ENCODE measurements at places on chromosomes 12 and 14.

- peak; percentile 28 for DNase-seq
These were observed at the start of gene KIF5A for GRCh38 chr12:57549909-57550640. Gene KIF5A (plus strand): TSS chr12:57550044. CDS start chr12:57550272, 228 bp downstream.

- DNase-seq = no peak
These were observed 2.6 kb downstream of the PLA2G1B start for GRCh38 chr12:120324841-120325417.

DNA sequence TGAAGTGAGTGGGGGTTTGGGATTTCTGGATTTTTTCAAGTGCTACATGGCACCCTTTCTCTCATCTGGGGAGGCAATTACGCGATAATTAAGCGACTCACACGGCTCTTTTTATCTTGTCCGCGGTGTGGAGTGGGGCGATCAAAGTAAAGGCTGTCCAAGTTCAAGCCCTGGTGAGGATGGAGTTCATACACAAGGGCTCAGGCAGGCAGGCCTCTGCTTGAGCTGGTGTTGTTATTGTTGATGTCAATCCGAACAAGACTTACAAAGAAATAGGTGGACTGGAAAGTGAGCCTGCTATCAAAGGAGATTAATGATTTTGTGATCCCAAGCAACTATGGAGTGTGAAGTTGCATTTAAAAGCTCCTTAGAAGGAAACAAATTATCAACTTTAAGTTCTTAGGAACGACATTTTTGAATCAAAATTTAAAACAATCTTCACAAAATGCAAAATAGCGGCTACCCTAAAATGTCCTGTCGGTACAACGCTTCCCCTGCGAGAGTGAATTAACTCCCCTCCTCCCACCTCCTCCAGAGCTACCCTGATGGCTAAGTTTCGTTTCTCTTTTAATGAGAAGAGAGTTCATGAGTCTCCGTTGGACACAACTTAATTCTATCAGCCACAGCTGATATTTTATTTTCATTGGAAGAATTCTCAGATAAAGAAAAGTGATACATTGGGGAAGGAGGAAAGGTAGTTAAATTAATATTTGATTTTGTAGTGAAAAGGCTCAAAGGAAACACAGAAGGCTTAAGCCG is 5.9 kb downstream of the FOXA1 start:
- DNase-seq = no peak

DNA sequence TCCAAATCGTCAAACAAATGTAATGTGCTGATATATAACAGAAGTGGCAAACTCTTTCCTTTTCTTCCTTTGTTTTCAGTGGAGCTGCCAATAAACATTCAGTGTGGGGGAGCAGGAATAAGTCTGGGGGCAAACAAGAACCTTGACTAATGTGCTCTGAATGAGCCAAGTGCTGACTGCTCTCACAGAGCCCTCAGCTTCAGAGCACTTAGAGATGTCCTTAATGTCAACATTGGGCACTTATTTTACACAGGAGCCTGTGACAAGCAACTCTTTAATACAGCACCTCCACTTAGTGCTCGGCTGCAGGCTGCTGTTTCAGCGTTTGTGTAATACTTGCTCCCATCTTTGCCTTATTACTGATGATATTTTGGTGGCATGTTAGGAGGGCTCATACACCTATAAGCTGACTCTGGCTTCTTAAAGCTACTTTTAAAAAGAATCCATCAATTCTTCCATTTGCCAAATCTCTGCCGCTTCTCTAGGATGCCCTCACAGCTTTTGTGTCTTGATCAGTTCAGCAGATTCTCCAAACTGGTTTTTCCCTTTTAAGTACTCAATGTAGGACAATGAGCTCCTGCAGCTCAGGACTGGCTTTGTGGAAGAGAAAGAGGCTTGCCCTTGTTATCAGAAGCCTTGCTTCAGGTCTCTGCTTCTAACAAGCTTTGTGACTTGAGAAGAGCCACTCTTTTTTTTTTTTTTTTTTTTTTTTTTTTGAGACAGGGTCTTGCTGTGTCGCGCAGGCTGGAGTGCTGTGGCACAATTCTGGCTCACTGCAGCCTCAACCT is 206.6 kb downstream of the MON2 start:
- DNase-seq = no peak

- DNase-seq = no peak
These were observed 248.8 kb downstream of the APAF1 start for GRCh38 chr12:98893675-98894411.

- DNase-seq = no peak
These were observed 3.7 kb downstream of the ABHD12B start for GRCh38 chr14:50875359-50876070.

DNA sequence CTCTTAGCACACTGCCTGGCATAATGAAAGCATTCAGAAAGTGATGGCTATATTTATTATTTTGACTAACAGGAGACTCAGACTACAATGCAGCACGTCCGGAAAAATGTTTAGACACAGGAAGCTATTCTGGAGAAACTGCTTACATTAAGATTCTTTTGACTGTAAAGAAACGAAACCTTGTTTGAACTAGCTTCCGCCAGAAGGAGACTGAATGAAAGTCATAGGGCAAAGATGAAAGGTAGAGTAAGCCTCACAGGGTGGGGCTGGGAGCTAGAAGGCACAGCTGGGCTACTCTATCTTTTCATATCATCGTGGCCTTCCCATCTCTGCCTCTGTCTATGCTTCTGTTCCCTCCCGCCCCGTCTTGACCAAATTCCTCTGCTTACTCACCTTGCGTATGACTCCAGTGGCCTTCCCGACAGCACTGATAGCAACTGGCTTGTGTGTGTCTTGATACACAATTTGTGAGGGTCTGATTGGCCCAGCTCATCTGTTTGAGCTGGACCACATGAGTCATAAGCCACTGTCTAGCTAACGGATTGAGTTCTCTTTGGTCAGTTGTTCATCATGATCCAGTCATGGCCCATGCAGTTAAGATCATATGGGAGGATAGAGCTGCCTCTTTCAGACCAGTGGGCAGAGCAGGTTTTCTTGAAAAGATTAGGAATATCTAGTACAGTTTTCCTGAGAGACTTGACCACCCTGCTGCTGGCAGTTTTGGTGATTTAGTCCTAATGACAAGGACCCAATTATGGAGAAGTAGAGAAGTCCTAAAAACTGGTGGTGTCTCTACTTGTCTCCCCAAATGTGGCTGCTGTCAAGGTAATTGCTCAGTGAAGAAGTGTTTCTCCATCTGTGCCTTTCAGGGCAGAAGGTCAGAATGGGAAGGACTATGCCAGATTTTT is 151.5 kb upstream of the SLC38A2 start:
- DNase-seq = peak; percentile 72

- no peak for DNase-seq
These were observed 13.4 kb downstream of the NCAPD2 start for GRCh38 chr12:6507102-6507998.

GRCh38 chr14:98889836-98890185 is 382.2 kb downstream of the BCL11B start:
- no peak for DNase-seq

- DNase-seq = no peak
These were observed 451.3 kb downstream of the FOXG1 start for GRCh38 chr14:29217813-29218450.

- DNase-seq = no peak
These were observed 77.9 kb upstream of the RFLNA start for GRCh38 chr12:124216966-124217365.

- DNase-seq = no peak
These were observed 84.0 kb downstream of the ACTN1 start for GRCh38 chr14:68894802-68895703.

DNA sequence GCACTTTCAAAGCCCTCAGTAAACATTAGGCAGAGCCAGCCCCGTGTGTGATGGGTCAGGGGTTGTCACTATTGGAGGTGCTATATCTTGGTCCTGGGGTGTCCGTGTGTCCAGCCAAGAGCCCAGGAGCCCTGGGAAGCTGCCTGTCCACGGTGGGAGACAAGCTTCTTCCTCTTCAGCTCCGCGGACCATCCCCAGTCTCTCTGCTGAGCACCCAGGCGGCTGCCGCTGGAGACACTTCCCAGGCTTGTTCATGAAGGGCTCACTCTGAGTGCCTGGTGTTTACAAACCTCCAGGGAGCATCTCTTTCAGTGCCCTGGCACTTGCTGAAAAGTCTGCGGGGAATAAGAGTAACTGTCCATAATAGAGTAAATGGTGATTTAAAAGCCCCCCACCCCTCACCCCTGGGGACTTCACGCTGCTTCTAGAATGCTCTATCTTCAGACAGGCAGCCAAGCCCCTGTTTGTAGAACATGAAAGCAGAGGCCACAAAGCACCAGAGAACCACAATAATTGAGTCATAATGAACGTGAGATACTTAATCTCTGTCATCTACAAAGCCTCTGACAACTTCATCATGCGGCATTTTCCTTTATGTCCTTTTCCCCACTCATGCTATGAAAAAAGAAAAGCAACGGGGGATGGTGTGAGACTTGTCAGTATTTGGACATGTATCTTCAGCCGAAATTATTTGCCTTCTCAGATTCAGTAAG is 178.6 kb downstream of the TMEM132C start:
- no peak for DNase-seq

DNA sequence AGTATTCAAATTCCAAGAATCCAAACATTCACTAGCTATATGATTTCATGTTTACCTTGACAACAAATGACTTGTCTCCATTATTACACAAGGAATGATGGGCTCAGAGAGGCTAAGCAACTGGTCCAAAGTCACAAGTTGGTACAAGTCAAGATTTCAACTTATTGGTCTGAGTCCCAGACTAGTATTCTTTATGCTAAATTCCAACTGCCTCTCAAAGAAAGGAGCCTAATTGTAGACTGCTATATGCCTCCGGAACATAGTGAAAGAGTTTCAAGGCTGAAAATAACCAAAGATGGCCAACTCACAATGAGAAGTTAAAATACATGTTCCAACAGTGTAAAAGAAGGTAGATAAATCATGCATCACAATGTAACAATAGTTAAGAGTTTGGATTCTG is 7.5 kb downstream of the BTG1 start:
- DNase-seq = no peak

DNA sequence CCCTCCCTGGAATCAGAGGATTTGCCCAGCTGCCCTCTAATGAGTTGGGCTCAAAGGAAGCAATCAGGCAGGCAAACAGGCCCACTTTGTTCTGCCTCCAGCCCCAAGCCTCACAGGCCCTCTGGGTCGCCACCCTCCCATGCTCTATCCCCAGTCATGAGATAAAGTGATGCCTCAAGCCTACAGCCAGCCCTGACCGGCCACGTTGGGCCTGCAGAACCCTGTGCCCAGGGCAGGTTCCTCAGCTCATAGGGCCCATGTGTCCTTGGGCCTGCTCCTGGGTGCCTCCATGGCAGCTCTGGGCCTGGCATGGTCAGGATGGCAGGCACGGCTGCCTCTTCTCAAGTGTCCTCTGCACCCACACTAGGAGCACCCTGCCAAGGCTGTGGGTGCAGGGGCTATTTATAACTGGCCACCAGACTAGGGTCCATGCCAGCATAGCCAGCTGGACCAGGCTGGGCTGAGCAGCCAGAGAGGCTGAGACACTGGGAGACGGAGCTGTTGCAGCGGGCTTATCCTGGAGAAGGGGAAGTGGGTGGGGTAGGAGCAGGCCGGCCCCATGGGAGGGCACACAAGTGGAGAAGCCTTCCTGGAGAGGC is 20.2 kb downstream of the HDAC7 start:
- peak; percentile 46 for DNase-seq

DNA sequence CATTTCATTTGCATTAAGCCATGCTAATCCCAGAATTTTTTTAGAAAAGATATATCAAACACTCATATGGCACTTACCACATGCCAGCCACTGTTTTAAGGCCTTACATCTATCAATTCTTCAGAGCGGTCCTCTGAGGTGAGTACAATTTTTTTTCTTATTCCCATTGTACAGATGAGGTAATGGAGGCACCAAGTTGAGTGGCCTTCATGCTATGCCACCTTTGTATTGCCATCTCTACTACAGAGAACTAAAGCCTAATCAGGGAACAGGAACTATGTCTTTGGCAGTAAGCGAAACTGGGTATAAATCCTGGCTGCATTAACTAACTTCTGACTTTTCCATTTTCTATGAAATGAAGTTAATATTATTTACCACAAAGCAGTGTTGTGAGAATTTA is 27.1 kb downstream of the SLC38A4 start:
- DNase-seq = no peak

- no peak for DNase-seq
These were observed 32.7 kb downstream of the ELK3 start for GRCh38 chr12:96226801-96227348.

GRCh38 chr14:75307700-75308379 is 29.2 kb downstream of the FOS start:
- peak; percentile 68 for DNase-seq

DNA sequence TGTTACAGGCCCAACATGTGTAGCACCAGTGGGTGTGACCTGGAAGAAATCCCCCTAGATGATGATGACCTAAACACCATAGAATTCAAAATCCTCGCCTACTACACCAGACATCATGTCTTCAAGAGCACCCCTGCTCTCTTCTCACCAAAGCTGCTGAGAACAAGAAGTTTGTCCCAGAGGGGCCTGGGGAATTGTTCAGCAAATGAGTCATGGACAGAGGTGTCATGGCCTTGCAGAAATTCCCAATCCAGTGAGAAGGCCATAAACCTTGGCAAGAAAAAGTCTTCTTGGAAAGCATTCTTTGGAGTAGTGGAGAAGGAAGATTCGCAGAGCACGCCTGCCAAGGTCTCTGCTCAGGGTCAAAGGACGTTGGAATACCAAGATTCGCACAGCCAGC is 8.6 kb downstream of the BCL2L14 start:
- no peak for DNase-seq

GRCh38 chr14:22276913-22277816 is 311.9 kb downstream of the DAD1 start:
- peak; percentile 37 for DNase-seq

DNA sequence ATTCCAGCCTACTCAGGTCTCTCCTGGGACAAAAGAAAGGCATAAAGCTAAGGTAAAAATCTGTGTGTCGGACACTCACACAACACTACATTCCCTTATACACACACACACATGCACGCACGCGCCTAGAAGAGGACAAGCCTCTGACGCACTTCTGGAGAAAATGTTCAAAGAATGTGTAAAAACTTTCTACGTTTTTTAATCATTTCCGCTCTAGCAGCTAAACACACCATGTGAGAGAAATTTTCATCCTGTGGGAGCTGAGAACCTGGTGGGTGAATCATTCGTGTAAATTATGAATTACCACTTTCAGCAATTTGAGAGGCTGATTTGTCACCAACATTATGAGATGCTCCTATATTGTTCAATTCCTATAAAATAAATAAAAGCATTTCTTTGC is 494.5 kb downstream of the TMEM132D start:
- no peak for DNase-seq

DNA sequence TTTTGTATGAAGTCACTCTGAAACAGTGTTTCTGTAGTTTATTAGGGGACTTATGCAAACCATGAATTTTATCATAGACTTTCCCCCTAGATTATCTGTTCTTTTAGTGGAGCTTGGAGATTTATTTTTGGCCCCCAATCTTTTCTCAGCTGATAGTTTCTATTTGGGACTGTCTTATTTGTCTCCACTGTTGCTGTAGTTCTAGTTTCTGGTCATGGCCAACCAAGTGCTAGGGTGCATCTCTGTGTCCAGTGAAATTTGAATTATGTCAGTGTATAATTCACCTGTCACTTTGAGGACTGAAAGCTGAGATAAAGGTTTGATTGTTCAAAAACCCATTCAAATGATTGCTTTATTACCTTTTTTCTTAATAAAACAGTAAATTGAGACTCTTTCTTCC is 61.3 kb downstream of the KTN1 start:
- DNase-seq = no peak
